ENCODE measurements at places on chromosomes 5 and 9. TPM values are rescaled to one million over a fixed set of nuclear protein-coding genes. Genes with fewer than 3 reads are reported as not detected.

DNA sequence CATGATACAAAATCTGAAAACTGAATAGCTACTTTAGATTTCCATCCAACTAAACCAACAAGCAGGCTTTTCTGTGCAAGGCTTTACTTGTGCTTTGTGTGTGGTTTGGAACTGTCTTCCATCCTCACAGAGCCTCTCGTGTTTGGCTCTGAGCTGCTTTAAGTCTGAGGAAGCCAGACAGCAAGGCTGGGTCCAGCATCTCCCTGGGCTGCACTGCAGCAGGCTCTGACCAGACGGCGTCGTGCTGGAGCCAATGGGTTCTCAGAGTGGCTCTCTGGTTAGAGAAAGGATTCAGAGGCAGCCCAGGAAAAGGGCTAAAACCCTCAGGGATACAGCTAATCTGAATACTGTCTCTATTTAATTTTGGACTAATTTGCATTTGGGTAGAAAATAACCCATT is 207.9 kb upstream of the EFNA5 start:
- DNase-seq = no peak

GRCh38 chr9:131848570-131849160 is 108.8 kb upstream of the RAPGEF1 start:
- no peak for DNase-seq

DNA sequence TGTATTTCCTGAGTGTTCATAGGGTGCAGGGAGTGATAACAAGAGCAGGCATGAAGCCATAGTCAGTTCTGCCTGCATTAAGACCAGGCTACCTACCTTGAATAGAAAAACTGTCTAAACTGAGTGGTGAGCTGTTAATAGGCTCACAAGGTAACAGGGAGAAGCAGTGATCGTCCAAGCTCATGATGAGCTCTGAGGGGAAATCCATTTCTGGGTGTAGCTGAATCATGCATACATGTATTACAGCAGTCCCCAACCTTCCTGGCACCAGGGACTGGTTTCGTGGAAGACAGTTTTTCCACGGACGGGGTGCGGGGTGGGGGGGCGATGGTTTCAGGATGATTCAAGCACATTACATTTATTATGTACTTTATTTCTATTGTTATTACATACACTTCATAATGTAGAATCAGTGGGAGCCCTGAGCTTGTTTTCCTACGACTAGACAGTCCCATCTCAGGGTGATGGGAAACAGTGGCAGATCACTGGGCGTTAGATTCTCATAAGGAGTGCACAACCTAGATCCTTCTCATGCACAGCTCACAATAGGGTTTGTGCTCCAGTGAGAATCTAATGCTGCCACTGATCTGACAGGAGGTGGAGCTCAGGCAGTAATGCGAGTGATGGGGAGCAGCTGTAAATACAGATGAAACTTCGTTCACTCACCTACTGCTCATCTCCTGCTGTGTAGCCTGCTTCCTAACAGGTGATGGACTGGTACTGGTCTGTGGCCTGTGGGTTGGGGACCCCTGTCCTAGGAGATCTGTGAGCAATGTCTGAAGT is 100.0 kb upstream of the IL6ST start:
- DNase-seq = peak; percentile 65

DNA sequence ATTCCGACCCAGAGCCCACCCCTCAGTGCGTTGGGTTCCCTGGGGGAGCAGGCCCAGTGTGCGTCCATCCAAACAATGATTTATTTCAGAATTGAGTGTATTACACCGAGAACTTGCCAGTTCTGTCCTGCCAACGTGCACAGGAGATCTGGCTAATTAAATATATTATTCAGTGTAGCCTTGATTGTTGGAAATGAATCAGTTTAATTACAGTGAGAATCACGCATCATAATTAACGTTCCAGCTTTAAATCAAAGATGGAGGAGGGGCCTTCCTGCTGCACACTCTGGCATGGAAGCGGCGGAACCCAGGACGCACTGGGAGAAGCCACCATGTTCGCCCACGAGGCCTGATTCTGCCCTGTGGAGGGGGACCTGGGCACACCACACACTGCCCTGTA is 30.7 kb upstream of the TMEM250 start:
- no peak for DNase-seq

- DNase-seq = no peak
Measured at GRCh38 chr5:71645030-71645429, 57.9 kb downstream of the MCCC2 start.

GRCh38 chr5:136133222-136133921 is 727 bp downstream of the SMAD5 start:
- no peak for DNase-seq

DNA sequence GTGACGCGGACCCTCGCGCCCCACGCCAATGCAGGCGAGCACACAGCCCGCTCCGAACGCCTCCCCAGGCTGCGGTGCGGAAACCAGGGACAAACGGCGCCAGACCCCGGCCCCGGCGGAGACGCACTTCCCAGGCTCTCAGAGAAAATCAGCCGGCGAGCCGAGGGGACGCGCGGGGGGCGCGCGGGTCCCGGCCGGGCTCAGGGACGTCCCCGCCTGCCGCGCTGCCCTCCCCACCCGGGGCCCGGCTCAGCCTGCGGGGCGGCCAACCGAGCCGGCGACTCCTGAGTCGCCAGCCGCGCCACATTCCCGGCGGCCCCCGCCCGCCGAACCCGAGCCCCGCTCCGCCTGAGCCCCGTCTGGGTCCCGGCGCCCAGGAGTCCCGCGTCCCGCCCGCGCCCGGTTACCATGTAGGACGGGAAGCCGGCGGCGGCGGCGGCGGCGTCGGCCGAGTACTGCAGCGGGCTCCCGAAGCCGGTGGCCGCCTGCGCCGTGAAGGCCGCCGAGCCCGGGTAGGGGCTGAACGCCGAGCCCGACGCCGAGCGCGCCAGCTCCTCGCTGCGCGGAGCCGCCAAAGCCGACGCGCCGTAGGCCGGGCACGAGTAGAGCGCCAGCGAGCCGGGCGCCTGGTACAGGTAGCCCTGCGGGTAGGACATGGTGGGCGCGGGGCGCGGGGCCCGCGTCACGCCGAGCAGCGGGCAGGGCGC is 566 bp downstream of the IRX2 start:
- DNase-seq = no peak

- no peak for DNase-seq
Measured at GRCh38 chr5:112390327-112390726, 28.8 kb downstream of the EPB41L4A start.

- no peak for DNase-seq
Measured at GRCh38 chr9:87683751-87684626, 41.9 kb upstream of the CTSL start.

DNA sequence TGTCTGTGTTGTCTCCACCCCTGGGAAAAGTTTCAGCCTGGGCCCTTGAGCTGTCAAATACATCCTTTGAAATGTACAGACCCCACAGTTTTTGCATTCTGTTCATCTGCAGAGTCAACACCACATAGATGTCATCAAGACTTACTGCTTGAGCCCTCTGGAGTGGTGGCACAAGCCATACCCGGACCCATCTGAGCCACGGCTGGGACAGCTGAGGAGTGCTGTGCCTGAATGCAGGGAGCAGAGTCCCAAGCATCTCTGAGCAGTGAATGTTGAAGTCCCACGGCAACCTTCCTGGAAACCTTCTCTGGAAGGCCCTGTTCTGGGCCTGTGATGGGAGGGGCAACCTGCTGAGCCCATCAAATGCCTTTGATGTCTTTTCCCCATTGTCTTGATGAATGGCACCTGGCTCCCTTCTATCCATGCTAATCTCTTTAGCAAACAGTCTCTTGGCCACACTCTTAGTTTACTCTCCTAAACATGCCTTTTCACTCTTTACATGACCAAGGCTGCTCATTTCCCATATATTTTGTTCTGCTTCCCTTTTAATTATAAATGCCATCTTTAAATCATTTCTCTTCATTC is 92.5 kb downstream of the ATPSCKMT start:
- no peak for DNase-seq

DNA sequence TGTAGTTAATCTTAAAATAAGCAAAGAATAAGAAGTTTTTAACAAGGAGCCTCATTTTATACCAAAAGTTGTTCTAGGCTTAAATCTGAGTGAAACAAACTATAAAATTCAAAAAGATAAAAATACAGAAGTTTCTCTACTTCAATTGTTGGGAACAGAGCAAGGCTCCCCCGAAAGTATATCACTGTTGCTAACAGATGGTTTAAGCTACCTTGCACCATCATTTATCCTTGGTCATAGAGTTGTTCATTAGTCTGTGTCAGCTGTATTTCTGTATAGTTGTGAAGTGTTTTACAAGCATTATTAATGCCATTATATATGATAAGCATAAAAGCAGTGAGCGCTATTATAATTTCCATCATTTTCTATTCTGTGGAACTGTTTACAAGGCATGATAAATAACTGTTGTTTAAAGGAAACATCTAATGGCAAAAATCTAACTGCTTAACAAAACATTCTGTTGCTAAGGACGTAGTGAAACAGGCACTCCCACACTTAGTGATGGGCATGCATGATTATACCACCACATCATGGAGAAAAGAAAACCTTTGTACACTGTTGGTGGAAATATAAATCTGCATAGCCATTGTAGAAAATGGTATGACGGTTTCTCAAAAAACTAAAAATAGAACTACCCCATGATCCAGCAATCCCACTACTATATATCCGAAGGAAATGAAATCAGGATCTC is 23.3 kb upstream of the ACO1 start:
- no peak for DNase-seq

- no peak for DNase-seq
Measured at GRCh38 chr5:151071848-151072629, 8.8 kb downstream of the TNIP1 start.

- DNase-seq = no peak
Measured at GRCh38 chr5:137758715-137759306, 4.6 kb upstream of the HNRNPA0 start.

DNA sequence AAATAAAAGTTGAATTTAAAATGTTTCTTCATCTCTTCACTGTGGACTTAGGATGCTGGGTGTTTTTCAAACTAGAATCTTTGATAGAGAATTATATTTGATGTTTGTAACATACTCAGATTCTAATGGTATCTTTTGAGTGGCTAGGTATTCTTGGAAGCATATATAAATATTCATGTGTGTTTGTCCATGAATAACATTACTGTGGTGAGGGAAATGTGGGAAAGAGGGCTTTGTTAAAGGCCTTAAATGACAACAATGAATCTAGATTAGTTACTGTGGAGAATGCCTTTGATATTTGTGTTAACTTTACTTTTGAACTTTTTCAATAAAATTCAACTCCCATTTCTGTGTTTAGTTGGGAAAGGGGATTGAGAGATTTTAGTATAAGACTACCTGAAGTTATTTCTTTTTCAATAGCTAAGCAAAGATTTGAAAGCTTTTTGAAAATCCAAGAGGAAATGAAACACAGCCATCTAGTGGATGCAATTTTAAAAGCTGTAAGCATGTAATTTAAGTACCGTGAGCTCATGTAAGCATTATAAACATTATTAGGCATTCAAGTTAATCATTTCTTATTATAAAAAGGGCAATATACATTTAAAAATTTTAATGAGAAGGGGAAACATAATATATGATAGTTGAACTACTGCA is 69.6 kb downstream of the CCDC171 start:
- no peak for DNase-seq

DNA sequence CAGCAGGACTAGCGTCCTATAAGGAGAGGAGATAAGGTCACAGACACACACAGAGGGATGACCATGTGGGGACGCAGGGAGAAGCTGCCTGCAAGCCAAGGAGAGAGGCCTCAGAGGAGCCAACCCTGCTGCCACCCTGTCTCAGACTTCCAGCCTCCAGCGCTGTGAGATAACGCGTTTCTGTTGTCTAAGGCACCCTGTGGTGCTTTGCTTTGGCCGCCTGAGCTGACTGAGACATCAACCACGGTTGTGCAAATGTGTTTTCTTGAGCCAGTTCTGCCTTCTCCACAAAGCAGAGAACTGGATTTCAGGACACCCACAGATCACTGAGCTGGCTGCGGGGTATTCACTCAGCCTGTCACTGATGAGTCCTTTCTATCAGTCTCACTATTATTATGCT is 149.1 kb downstream of the NXNL2 start:
- DNase-seq = no peak

DNA sequence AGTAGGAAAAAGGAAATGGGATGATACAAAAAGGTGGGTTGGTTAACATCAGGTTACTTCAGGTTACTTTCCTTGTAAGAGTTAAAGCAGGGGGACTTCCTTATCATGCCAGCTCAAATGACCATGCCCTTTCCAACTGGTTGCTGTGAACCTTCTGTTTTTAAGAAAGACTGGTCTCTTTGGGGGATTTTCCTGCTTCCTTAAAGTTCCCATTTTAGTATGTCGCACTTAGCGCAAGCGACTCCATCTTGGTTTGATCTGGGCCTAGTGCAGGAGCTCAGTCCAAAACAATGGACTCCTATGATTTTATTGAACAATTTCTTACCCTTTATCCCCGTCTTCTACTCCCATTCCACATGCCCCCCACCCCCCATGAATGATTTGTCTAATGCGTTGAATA is 169.8 kb downstream of the INSYN2B start:
- DNase-seq = no peak

DNA sequence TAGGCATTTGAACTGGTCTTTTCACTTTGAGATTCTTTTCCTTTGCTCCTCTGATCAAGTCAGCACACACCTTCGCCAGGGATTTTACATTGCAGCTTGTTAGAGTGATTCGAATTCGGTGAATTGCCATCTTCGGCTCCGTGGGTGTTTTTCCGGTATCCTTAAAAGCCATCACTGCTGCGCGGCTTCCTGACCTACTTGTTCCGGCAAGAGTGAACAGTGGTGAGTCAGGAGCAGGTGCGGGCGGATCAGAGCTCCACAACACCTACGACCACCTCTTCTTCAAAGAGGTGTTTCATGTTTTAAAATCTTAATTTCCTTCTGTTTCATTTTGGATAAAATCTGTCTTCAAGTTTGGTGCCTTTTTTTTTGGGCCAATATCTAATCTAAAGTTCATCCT is 134.6 kb downstream of the TMC1 start:
- no peak for DNase-seq

DNA sequence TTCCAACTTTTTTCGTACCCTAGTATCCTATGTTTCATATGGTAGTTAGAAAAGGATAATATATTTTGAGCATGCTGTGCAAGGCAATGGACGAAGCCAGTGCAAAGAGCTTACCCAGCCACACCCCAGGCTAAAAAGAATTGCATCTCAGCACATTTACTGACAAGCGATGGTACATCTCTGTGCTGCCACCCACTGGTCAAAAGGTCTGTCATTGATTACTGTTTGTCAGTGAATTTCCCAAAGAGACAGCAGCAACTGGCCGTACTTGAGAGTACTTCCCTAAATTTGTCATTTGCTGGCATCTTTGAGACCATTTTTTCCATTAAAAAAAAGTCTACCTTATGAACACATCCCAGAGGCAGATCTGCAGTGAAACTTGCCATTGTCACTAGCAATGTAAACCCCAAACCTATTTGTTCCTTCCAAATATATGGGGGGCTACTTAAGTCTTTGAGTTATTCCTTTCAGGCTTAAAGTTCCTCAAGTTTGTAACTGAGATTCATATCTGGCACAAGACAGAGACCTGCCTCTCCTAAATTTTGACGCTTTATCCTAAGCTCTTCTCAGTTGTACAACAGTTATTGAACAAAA is 184.3 kb downstream of the CTNND2 start:
- no peak for DNase-seq

Gene DAB2
- total RNA-seq = 0.32 TPM

Gene KCNV2
- not detected for total RNA-seq

Gene ORM1
- 2.4 TPM for total RNA-seq

Gene GRIN3A
- total RNA-seq = not detected

Gene THBS4
- total RNA-seq = 1.3 TPM

Gene CTNNAL1
- total RNA-seq = 5.6 TPM

Gene RLN2
- 1.6 TPM for total RNA-seq

Data from activated T-cell treated with anti-CD3 and anti-CD28 coated beads, Interleukin-2, amount 50 U/mL, for 4 hours (primary cell).